ENCODE measurements at places on chromosomes 6 and 20. TPM values are rescaled to one million over a fixed set of nuclear protein-coding genes. Genes with fewer than 3 reads are reported as not detected.

- DNase-seq, result no peak
Observed at GRCh38 chr6:88561954-88562315, 395.8 kb upstream of the CNR1 start.

DNA sequence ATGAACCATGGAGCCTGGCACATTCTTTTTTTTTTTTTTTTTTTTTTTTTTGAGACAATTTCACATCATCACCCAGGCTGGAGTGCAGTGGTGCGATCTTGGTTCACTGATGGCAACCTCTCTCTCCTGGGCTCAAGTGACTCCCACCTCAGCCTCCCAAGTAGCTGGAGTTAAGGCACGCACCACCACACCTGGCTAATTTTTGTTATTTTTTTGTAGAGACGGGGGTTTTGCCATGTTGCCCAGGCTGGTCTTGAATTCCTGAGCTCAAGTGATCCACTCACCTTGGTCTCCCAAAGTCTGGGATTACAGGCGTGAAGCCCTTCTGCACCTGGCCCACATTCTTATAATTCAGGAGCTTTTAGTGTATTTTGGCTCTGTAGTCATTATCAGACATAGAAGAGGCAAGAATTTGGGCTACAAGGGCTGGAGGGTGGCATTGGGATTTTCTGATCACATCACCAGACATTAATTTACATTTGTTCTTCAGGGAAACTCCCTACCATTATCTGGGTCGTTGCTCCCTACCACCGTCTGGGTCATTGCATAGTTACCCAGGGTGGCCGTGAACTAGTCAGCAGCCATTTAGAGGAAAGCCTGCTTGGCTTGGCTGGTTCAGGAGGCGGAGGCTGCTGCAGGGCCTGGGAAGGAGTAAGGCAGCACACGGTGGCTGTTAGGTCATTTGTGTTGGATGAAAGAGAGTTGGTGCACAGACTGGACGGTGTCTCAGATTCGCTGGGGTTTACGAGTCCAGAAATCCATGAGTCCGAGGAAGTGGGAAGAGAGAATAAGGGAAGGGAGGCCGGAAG is 17.6 kb downstream of the ARID1B start:
- no peak for DNase-seq

DNA sequence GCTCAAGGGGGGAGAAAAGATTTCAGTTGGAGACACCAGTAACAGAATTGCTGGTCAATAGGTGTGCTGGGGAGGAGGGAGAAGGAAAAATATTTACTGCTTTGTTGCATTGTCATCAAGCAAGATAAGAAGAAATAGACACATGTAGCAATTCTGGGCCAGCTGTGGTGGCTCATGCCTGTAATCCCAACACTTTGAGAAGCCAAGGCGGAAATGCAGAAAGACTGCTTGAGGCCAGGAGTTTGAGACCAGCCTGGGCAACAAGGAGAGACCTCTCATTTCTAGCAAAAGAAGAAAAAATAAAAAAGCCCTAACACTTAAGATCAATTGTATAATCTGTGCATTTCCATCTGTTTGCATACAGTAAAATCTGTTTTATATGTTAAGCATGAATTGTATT is 126.6 kb downstream of the ZFP64 start:
- DNase-seq, result no peak

DNA sequence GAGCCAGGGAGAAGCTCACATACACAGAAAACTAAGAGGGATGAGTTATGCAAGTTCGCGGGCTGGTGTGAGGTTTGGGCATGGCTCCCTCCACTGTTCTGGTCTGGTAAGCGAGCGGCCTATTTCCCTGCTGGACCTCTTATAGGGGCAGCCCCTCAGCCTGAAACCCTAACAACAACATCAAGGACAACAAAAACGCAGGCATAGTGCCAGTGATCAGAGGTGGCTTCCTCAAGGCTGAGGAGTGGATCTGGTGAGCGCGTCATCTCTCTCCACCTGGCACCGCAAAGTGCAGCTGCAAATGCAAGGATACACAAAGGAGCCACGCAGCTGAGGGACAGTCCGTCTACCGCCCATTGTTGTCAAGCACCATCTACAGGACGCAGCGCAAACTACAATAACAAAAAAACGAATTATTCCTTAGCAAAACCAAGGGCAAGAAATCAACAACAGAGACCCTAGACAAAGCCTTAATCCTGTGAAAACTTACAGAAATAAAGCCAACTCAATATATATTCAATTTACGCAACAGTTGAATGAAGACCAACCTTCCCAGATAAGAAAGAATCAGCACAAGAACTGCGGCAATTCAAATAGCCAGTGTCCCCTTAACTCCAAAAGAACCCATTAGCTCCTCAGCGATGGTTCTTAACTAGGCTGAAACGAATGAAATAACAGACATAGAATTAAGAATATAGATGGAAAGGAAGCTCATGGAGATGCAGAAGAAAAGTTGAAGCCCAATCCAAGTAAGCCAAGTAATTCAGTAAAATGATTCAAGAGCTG is 9.2 kb upstream of the DEFB110 start:
- DNase-seq, result no peak

DNA sequence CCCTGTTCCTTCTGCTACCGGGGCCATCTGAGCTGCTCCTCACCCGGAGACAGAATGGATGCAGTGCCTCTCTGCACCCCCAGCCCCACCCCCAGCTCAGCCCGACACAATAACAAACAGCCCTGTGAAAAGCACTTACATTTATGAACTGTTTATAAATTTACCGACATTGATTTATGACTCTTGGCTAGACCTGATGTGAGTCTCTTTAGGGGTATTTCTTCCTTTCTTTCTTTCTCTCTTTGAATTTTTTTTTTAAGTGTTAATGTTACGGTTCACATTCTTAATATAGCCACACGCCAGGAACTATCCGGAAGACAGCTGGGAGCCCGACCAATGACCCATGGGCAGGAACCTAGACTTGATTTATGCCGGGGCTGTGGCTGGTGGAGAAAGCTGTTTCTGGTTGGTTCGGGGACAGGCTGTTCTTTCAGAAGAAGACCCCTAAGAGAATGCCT is 266.3 kb downstream of the CDC5L start:
- no peak for DNase-seq

- no peak for DNase-seq
Observed at GRCh38 chr6:67667637-67668422, 967.3 kb upstream of the ADGRB3 start.

DNA sequence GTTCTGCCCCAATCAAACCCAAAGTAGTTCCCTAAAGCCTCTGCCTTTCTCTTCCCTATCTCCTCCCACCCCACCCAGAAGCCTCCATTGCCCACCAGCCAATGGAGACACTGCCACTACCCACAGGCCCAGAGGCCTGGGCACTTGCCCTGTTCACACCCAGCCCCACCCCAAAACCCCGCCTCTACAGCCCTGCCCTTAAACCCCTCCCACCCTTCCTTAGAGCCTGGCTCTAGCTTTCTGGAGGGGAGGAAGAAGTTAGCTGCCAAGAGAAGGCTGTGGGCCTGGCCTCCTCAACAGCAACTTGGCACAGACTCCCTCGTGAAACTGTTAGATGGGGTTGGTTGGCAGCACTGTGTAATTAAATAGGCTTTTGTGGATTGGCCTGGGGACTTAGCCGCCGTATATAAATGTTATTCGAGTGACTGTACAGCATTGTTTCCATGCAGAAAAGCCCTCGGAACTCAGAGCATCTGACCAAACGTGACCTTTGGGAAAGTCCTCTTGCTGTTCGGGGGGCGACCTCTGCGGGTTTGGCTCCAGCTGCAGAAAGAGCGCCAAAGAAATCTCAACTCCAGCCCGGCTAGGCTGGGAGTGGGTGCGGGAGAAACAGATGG is 31.4 kb downstream of the COL11A2 start:
- DNase-seq, result peak; percentile 43

GRCh38 chr6:148240861-148241477 is 101.7 kb upstream of the SASH1 start:
- no peak for DNase-seq

DNA sequence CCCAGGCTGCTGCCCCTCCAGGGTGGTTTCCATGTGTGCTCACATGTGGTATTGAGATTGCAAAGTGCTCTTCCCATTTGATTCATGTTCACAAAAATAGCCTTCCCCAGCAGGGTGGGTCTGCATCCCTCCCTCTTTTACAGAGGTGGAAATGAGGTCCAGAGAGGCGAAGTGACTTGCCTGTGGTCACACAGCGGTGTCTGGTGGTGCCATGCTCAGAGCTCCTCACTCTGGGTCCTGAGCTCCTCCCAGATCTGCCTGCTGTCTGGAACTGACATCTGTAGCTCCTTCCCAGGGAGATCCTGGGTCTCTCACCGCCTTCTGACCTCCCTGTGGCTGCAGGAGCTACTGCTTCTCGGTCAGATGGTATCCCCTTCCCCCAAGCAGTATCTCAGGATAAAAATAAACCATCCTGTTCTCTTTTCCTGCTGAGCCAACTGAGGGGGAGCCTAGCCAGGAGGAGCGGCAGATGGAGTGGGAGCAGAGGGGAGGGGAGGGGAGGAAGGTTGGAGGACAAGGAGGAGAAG is 11.9 kb downstream of the CD40 start:
- no peak for DNase-seq

DNA sequence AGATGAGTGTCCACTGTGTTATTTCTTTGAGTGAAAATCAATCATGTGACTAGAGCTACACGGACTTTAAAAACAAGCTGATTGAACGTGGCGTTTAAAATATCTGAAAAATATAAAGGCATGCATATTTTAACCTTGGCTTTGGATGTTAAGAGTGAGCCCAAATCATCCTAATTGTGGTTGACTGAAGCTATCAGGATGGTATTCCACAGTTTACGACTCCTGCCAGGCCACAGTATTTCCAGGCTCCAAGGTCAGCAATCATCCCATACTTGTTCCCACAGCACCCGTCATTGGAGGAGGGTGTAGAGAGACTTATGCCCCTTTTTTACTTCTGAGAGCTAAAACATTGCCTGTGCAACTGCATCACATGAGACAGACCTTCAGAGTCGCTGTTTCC is 43.2 kb upstream of the TMX4 start:
- DNase-seq, result no peak

DNA sequence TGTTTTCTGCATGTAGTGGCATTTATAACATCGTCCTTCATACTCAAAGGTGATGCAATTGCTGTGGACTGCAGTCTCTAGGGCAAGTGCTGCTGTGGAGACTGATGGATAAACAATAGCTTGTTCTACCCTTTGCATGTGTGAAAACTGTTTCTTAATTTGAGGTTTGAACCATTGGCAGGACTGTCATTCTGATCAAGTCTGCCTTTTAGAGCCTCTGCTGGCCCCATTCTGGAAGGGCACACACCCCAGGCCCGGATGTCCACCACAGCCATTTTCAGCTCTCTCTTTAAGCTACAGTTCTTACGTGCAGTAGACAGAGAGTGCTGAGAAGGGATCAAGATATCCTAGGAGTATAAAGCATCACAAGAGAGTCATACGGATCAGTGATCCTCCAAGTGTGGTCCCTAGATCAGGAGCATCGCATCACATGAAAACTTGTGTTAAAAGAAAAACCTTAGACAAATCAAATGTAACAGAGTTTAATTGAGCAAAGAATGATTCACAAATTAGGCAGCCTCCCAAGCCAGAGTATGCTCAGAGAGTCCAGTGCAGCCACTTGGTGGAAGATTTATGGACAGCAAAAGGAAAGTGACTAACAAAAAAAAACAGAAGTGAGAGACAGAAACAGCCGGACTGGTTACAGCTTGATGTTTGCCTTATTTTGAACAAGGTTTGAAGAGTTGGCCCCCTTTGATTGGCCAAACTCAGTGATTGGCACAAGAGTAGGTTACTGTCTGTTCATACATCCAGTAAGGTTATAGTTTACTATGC is 52.0 kb downstream of the FRK start:
- no peak for DNase-seq

- DNase-seq, result no peak
Observed at GRCh38 chr6:159212028-159212427, 42.8 kb downstream of the FNDC1 start.

GRCh38 chr20:53390770-53391169 is 202.9 kb downstream of the ZNF217 start:
- DNase-seq, result no peak

DNA sequence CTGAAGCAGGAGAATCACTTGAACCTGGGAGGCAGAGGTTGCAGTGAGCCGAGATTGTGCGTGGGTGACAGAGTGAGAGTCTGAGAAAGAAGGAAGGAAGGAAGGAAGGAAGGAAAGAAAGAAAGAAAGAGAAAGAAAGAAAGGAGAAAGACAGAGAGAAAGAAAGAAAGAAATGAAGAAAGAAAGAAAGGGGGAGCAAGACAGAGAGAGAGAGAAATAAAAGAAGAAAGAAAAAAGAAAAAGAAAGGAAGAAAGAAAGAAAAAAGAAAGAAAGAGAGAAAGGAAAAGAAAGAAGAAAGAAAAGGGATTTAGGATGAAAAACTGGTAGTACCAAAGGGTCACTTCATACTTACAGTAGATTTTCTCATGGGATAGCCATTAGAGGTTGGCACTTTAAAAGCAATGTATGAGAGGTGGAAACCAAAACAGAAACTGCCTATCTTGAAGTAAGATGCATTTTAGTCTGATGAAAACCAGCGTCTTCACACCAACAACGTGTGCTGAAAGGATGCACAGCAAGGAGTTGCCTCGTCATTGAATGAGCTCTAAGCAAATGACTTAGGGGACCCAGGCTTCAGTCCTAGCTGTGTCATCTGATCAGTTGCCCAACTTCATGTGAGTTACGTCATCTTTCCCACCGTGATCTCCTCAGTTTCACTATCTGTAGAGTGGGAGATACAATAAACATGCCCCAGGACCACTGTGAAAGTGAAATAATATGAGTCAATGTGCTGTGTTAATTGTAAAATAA is 133.9 kb upstream of the NEDD9 start:
- no peak for DNase-seq

- DNase-seq, result no peak
Observed at GRCh38 chr6:55584654-55585354, 5.8 kb upstream of the HMGCLL1 start.

DNA sequence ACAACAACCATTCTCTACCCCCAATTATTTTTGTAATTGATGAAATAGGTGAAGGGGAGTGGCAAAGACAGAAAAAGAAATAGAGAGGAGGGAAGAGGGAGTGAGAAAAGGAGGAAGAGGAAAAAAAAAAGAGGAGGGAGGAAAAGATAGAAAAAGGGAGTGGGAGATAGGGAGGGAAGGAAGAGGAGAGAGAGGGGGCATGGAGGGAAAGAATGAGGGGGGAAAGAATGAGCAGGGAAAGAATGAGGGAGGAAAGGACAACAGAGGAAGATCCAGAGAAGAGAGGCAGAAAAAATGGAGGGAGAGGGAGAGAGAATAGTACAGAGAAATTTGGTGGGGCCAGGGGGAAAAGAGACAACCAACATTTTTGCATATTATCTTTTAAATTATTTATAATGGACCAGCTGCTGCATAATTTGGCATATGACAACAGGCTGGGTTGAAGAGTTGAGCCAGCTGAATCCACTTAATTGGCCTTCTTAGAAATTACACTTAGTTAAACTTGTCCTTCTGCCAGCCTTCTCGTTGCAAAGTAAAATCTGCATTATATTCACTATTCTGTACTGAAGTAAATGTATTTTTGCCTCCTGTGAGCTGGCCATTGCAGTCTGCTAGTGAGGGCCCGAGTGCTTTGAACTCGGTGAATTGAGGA is 101.0 kb downstream of the ARHGAP18 start:
- DNase-seq, result no peak

GRCh38 chr6:97632341-97632740 is 349.3 kb upstream of the MMS22L start:
- no peak for DNase-seq

Gene ACTL10
- 0.42 TPM for total RNA-seq

Gene HIVEP1
- 12.5 TPM for total RNA-seq

Measured in heart left ventricle (tissue), 16 donors.